ENCODE measurements at places on chromosomes 3 and 15.

- no peak for DNase-seq
These were observed 37.2 kb downstream of the MGLL start for GRCh38 chr3:127784865-127785710.

GRCh38 chr3:16240229-16241023 lies 24.3 kb downstream of the DPH3 start:
- no peak for DNase-seq

DNA sequence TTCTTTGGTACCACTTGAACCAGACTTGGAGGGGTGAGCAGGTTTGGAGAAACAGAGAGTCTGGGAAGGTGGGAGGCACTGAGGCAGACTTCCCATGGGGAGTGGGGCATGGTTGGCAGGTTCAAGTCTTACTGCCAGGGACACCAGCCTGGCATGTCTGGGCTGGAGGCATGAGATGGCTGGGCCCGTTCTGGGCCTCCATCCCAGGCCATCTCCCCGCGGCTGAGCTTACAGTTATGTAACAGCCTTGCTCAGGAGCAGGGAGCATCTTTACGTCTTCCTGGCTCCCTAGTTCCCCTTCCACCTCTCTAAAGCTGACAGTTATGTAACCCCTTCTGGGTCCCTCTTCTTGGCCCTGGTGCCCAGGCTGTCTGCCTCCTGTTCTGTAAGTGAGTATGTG lies 12.4 kb downstream of the VIPR1 start:
- DNase-seq, result no peak

GRCh38 chr3:28150465-28151206 lies 90.8 kb upstream of the CMC1 start:
- no peak for DNase-seq

- no peak for DNase-seq
These were observed 543.4 kb downstream of the GBE1 start for GRCh38 chr3:81218023-81218422.

DNA sequence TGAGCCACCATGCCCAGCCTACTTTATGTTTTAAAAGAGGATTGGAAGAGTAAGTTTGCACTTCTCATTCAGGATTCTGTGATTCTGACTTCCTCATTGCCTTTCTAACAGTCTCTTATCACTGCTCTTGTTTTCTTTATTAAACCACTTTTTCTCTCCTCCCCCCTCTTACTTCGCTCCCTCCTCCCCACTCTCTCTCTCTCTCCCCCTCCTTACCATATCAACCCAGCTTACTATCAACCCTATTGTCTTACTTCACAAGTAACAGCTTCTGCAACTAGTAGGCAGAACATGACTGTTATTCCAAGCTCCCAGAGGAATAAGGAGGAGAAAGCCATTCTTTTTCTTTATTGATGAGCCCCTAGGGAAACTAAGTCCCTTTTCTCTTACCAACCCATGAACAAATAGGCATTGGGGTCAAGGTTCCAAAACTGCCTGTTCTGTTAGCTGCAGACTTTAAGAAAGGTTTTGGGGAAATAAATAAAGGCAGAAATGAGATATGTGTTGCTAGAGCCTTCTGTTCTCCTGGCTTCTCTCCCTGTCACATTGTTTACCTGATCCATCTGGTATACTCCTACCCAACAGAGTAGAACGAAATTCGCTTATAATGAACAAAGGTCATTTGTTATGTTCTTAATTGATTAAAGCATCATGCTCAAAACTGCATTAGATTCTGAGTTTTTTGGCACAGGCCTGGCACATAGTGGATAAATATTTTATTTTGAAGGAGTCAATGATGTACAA lies 56.4 kb upstream of the RASGRP1 start:
- DNase-seq, result no peak

DNA sequence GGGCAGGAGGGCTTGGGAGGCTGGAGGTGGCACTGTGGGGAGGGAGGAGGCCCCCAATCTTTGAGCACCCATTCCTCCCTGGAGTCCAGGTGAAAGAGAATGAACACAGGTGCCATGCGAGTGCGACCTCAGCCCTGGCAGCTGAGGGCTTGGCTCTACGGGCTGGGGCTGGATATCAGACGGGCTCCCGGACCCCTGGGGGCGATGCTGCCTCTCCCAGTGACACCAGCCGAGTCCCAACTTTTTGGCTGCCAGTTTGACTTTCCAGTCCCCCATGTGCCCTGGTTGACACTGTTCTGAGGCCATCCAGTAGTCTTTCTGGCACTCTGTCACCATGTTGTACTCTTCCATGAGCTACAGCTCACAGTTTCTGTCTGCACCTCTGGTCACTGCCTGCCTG lies 1.2 kb downstream of the VILL start:
- no peak for DNase-seq

- no peak for DNase-seq
These were observed 196.7 kb downstream of the ISL2 start for GRCh38 chr15:76533060-76533820.

- DNase-seq, result no peak
These were observed 124.6 kb upstream of the GBE1 start for GRCh38 chr3:81886081-81886480.

DNA sequence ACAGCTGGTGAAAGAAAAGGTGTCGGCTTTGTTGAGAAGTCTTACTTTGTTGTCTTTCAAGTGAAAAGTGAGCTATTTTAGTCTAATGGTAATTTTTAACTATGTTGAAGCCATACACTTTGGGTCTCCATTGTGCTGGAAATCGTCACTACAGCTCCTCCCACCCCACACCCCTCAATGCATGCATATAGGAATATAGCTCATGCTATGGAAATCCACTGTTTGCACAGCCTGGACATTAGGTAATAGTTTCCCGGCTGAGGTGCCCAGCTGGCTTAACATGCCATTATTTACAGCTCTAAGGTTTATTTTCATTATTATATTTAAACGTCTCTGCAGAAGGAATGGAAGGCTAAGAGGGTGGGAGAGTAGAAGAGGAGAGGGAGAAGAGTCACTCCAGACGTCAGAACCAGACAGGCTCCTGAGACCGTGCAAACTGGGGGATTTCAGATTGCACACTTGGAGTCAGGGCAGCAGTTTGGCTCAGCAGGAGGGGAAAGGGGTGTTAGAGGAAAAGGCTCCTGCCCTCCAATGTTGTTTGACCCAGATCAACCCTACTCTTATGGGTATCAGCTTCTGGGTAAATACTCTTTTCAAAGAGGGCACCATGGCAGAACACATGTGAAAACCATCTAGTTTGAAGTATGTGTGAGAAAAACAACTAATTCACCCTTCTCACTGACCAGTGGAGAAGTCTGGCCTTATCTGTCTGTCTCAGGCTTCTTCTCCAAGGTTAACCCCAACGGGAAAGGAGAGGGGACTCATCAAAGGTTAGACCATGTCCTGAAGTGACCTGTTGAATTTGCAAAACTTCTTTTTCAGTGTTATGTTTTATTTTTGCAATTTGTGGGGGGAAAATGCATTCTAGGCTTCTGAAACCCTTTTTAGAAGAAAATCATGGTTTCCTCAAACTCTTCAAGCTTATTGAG lies 218.7 kb upstream of the CTDSPL start:
- no peak for DNase-seq

GRCh38 chr3:194174406-194174805 lies 38.5 kb downstream of the HES1 start:
- DNase-seq, result no peak

DNA sequence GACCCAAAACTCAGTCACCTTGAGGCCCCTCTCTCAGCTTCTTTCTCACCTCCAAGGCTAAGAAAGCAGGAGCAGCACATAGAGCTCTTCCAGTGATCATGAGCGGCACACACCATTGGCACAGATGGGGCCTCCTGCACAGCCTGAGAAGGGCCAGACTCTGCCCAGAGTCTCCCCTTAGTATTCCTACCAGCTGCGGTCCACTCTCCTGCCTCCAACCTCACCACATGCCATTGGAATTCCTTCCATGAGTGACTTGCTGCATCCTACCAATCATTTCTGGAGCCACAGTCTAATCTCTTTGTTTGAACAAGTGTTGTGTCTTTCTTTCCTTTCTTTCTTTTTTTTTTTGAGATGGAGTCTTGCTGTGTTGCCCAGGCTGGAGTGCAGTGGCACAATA lies 39.3 kb downstream of the CDCP1 start:
- DNase-seq, result no peak

- DNase-seq, result no peak
These were observed 161.3 kb downstream of the IL5RA start for GRCh38 chr3:2948882-2949281.

- no peak for DNase-seq
These were observed 45.2 kb upstream of the POLG start for GRCh38 chr15:89379818-89380217.

DNA sequence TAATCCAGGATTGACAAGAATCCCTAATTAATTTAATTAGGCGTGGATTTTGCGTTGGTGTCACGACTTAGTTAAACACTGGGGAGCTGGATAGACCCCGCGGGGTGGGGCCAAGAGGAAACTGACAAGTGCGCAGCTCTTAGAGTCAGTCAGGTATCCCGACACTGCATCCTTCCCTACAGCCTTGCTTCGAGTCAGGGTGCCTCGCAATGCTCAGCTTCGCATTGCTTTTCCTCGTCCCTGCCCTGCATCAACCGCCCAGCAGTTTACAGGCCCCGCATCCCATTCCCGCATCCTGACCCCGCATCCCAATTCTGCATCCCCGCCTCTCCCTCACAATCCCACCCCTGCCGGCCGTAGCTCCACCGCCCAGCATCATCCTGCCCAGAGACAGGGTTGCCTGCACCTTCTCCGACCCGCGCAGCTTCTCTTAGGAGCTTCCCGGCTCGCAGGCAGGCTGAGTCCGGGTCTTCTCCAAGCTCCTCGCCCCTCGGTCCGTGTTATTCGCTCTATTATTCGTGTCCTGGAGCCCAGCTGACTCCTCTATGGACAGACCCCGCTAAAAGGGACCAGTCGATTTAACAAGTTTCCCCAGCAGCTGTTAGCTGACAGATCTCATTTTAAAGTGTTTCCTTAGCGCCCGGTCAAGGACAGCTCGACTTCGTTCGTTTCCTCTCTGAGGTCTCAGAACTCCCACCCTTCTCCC lies 699 bp upstream of the SHOX2 start:
- DNase-seq, result peak; percentile 43

DNA sequence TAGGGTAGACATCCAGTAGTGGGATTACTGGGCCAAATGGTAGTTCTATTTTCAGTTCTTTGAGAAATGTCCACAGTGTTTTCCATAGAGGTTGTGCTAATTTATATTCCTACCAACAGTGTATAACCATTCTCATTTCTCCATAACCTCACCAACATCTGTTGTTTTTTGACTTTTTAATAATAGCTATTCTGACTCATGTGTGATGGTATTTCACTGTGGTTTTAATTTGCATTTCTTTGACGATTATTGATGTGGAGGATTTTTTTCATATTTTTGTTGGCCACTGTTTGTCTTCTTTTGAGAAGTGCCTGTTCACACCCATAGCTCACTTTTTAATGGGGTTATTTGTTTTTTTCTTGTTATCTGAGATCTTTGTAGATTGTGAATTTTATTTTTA lies 125.2 kb downstream of the CFAP20DC start:
- DNase-seq, result no peak

- no peak for DNase-seq
These were observed 81.4 kb downstream of the SEMA5B start for GRCh38 chr3:122946185-122946584.

GRCh38 chr3:171566803-171567422 lies 106.7 kb upstream of the TNIK start:
- DNase-seq, result peak; percentile 48

DNA sequence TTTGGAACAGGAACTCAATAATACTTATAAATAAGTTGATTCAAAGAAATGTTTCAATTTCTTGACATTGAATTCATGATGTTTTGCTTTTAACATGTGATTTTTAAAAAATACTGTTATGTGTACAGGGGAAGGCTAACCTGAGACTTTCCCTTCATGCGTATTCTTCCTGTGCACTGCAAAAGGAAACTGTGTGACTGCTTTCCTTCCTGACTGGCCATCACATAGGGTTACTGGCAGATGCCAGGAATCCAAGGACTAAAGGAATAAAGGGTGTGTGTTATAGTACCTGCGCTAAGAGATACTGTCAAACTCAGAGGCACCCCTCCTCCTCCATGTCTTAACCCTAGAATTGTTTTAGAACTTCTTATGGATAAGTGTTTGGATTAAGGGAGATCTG lies 236.0 kb downstream of the UBE2E2 start:
- DNase-seq, result no peak

DNA sequence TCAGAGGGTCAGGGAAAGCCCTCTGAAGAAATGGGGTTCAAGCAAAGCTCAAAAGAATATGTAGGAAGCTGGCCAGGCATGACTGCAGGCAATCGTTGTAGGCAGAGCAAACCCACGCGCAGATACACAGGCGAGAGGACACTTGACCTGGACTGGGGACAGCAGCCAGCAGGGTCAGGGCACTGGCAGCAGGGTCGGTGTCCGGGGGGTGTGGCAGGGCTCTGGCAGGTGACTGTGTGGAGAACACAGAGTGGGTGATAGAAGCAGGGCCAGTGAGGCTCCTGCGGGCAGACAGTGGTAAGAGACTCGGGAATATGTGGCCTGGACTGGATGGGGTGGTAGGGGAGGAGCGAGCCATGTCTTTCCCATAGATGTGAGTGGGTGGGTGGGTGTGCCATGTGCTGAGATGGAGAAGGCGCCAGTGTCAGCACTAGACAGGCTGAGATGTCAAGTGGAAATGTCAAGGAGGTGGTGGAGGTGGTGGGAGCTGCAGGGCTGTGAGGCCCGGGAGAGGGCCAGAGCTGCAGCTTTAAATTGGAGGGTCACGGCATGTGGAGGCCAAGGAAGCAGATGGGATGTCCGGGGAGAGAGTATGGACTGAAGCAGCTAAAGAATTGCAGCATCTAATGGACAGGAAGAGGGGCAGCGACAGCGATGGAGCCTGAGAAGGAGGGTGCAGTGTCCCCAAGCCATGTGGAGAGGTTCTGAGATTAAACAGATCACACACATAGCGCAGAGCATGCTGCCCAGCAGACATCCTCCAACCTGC lies 13.4 kb downstream of the TMEM43 start:
- DNase-seq, result no peak

- no peak for DNase-seq
These were observed 17.1 kb upstream of the GCNT3 start for GRCh38 chr15:59594493-59594942.

DNA sequence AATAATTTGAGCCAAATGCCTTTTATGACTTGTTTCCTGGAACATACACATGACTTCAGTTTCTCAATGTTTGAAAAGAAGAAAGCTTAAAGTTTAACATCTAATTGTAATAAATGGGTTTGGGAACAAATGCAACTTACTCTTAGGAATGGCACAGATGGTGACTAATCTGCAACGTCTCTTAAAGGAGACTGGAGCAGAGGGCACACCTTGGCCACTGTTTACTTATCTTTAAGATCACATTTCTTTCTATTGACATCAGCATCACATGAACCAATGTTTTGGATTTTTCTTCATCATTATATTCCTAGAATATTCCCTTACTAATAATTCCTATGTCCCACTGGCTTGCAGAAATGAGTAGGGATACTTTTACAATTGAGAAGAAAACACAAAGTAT lies 229.5 kb downstream of the CHL1 start:
- DNase-seq, result no peak

All from GM13976 (cell line).